Spleen (tissue), 13 donors: ENCODE measurements at places on chromosomes 2 and 18. TPM values are rescaled to one million over a fixed set of nuclear protein-coding genes. Genes with fewer than 3 reads are reported as not detected.

The CYP27A1 gene
- total RNA-seq: 17.2 TPM

The ARHGAP28 gene
- total RNA-seq: 24.1 TPM

The ALPP gene
- total RNA-seq: not detected

DNA sequence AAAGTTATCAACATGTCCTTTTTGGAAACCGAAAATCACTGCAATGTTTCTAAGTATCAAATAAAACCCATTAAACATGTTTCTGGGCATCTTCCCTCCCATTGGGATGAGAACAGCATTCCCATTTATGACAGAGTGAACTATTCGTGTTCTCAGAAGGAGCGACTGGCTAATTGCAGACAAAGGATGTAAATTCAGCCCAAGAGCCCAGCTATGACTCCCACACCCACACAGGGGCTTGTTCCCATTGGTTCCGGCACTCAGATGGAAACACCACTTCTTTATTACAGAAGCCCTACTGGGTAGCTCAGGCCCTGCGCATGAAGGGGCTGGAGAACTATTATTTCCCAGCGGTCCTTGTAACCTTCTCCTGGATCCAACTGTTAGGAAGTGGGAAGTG is 16.6 kb upstream of the NPAS2 start:
- H3K4me1 ChIP-seq: no peaks in the 10 kb centered on the region
- H3K4me3 ChIP-seq: no peak overlapping the region
- no peaks in the 10 kb centered on the region for H3K27me3 ChIP-seq
- H3K36me3 ChIP-seq: no peaks in the 10 kb centered on the region

DNA sequence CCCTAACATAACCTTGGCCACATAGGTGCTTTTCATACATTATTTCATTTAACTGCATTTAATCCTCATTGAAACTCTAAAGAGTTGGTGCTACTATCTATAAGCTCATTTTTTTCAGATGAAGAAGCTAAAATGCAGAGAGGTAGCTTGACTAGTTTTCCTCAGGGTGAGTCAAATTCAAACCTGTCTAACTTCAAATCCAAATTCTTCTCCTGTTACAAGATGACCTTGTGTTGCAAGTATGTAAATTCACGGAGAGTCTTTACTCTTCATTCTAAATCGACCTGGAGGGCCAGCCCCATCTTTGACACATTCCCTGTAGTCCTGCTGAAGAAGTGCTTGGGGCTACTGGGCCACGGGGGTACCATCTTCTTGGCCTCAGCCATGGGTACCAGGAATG is 8.2 kb upstream of the SETBP1 start:
- no peaks in the 10 kb centered on the region for H3K36me3 ChIP-seq
- no peaks in the 10 kb centered on the region for H3K27me3 ChIP-seq
- DNase-seq: no peak
- no peaks in the 10 kb centered on the region for H3K4me1 ChIP-seq

GRCh38 chr2:17124575-17125318 is 393.5 kb downstream of the RAD51AP2 start:
- no peaks in the 10 kb centered on the region for H3K4me1 ChIP-seq
- H3K27ac ChIP-seq: no peak overlapping the region
- no peak overlapping the region for H3K4me3 ChIP-seq
- H3K27me3 ChIP-seq: no peaks in the 10 kb centered on the region
- H3K36me3 ChIP-seq: no peaks in the 10 kb centered on the region
- DNase-seq: no peak

DNA sequence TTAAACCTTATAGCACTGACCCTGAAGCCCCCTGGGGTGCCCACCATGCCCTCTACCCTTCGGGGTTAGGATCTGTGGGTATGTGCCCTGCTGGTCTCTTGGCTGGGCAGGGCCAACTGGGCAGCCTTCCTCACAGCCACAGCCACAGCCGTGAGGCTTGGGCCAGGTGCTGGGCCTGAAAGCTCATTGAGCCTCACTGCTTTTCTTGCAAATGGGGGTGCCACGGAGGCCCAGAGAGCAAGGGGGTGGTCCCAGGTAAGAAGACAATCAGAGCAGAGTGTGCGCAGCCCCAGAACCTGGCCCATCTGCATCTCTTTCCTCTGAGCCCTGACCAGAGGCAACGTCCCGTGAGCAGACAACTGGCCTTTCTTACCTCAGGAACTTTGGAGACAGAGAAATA is 34.7 kb downstream of the KCNF1 start:
- DNase-seq: peak; percentile 57
- H3K27ac ChIP-seq: no peak overlapping the region
- H3K4me1 ChIP-seq: no peaks in the 10 kb centered on the region
- H3K4me3 ChIP-seq: no peak overlapping the region
- H3K27me3 ChIP-seq: no peaks in the 10 kb centered on the region
